Endothelial cell of umbilical vein (primary cell): ENCODE measurements at places on chromosomes 1 and 21. TPM values are rescaled to one million over a fixed set of nuclear protein-coding genes. Genes with fewer than 3 reads are reported as not detected.

DNA sequence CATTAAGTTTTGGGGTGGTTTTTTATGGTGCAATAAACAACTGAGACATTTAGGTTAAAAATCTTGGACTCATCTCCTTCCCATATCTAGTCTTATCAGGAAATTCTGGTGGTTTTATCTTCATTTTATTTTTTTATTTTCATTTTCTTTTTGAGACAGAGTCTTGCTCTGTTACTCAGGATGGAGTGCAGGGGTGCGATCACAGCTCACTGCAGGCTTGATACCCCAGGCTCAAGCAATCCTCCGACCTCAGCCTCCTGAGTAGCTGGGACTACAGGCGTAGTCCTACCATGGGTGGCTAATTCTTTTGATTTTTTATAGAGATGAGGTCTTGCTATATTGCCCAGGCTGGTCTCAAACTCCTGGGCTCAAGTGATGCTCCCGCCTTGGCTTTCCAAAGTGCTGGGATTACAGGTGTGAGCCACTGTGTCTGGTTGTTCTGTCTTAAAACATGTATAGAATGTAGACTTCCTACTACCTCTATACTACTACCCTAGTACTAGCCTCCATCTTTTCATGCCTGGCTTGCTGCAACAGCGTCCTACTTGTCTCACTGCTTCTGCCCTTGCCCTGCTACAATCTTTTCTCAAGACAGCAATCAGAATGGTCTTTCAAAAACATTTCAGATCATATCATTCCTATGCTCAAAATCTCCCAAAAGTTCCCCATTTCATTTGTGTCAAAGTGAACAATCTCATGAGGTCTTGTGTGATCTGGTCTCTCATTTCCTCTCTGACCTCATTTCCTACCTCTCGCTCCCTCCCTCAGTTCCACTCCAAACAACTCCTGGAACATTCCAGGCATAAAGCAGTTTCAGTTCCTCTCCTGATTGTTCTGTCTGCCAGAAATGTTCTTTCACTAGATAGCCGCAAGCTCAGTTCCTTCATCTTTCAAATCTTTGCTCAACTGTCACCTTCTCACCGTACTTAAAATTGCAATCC lies 5.9 kb upstream of the FCGR2A start:
- H3K4me1 ChIP-seq: peaks cover 12% of the 10 kb centered on the region
- peaks cover 2% of the 10 kb centered on the region for H3K27me3 ChIP-seq
- H3K27ac ChIP-seq: peak overlapping the region; percentile 1
- H3K4me3 ChIP-seq: no peak overlapping the region
- DNase-seq: peak; percentile 35

DNA sequence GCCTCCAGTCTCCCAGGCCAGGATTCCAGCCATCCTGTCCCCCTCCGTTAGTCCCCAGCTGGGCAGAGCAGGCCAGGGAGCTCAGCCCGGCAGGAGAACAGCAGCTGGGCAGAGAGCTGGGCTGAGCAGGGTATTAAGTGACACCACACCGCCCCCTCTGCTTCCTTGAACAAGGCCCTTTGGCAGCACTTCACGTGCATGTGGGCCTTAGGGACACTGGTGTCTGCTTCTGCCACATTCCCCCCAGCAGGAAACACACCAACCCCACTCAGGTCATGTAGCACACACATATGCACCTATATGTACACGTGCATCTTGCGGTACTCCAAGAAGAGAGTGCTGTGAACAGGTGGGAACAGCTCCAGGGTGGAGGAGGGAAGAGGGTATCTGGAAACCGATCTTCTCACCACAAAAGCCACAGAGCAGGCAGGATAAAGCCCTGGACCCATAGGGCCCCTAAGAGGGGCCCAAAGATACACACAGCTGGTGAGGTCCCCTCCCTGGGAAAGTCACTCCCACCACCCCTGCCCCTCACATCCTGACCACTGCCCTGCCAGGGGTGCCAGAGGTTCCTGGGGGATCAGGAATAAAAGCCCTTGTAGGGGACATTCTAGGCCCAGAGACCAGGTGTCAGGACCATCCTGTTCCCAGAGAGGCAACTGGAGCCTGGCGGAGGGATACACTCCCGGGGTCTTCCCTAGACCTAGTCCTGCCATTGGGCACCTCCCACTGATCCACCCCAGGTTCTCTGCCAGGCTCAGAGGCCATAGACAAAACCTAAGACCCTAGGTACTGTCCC lies 4.5 kb downstream of the EPHA2 start:
- H3K4me3 ChIP-seq: peak overlapping the region; percentile 4
- DNase-seq: peak; percentile 72
- peaks cover 33% of the 10 kb centered on the region for H3K36me3 ChIP-seq
- H3K27me3 ChIP-seq: no peaks in the 10 kb centered on the region
- peak overlapping the region; percentile 89 for H3K27ac ChIP-seq

GRCh38 chr21:45886610-45887026 lies 95.0 kb upstream of the COL6A1 start:
- peaks cover 5% of the 10 kb centered on the region for H3K27me3 ChIP-seq
- no peak overlapping the region for H3K27ac ChIP-seq
- DNase-seq: no peak
- H3K4me1 ChIP-seq: no peaks in the 10 kb centered on the region
- H3K4me3 ChIP-seq: no peak overlapping the region

GRCh38 chr1:51175278-51175677 lies 60.8 kb upstream of the RNF11 start:
- no peaks in the 10 kb centered on the region for H3K36me3 ChIP-seq
- H3K27me3 ChIP-seq: peaks cover 4% of the 10 kb centered on the region
- no peak for DNase-seq

- DNase-seq: no peak
- no peaks in the 10 kb centered on the region for H3K4me1 ChIP-seq
- no peaks in the 10 kb centered on the region for H3K27me3 ChIP-seq
Observed at GRCh38 chr1:31198600-31198999, 41.1 kb downstream of the NKAIN1 start.

SELL gene
- 0.67 and 1.8 TPM in 2 replicates for total RNA-seq

LAD1 gene
- not detected in 2 replicates for total RNA-seq
